ENCODE measurements at places on chromosomes 7 and 10. TPM values are rescaled to one million over a fixed set of nuclear protein-coding genes. Genes with fewer than 3 reads are reported as not detected.
A peak's percentile ranks its signal among the peaks of the same experiment; 100 is the strongest.

Gene WDR86
- total RNA-seq: not detected

Gene PRF1
- not detected for total RNA-seq

Gene ACSM6
- total RNA-seq: not detected

Gene PRR15
- total RNA-seq: not detected

Gene PVRIG
- 0.75 TPM for total RNA-seq

Gene PDIA4
- 199 TPM for total RNA-seq

Gene NPTX2
- total RNA-seq: not detected

Gene PAX4
- total RNA-seq: not detected

Gene AASS
- 9.2 TPM for total RNA-seq

GRCh38 chr10:75450075-75450445 lies 18.6 kb downstream of the LRMDA start:
- no peak for DNase-seq
- H3K36me3 ChIP-seq: no peaks in the 10 kb centered on the region
- H3K4me1 ChIP-seq: no peaks in the 10 kb centered on the region
- peaks cover 16% of the 10 kb centered on the region for H3K27me3 ChIP-seq
- H3K4me3 ChIP-seq: no peak overlapping the region
- H3K27ac ChIP-seq: no peak overlapping the region

DNA sequence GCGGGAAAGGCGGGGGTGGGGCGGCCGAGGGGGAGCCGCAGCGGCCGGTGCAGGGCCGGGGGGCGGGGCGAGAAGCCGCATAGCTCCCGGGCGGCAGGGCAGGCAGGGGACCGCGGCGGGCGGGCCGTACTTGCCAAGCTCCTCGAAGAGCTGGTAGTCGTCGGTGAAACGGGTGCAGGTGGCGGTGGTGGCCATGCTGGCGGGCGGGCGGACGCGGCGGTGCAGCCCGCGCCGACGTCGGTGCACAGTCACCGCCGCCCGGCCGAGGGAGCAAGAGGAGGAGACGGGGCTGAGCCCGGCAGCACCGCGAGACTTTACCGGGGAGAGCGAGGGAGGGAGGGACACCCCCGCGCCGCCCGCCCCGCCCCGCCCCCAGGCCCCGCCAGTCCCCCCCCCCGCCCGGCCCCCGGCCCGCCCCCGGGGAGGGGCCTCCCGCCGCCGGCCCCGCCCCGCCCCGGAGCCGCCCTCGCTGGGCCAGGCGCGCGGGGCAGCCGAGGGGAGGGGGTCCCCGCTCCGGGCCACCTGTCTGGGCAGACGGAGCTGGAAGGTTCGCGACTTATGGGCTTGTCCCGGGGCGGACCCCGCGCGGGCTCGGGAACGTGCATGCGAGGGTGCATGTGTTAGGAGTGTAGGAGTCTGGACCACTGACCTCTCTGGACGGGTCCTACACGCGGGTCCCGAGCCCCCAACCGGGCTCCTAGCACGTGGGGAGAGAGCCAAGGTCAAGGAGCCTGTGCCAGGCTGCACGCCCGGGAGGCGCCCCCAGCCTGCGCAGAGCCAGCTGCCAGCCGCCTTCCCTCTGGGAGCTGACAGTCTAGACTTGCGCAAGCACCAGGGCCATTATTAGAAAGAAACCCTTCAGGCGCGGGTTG lies at the start of gene CAMK2G:
Gene CAMK2G (minus strand): TSS at position 289 of the 872 bp plus-strand sequence. CDS start 94 bp downstream, at position 195.
- peaks cover 51% of the 10 kb centered on the region for H3K4me1 ChIP-seq
- peak; percentile 81 for DNase-seq
- H3K4me3 ChIP-seq: peak within 1 kb of the TSS; percentile 86
- H3K36me3 ChIP-seq: peaks cover 19% of the 10 kb centered on the region
- no peaks in the 10 kb centered on the region for H3K27me3 ChIP-seq

DNA sequence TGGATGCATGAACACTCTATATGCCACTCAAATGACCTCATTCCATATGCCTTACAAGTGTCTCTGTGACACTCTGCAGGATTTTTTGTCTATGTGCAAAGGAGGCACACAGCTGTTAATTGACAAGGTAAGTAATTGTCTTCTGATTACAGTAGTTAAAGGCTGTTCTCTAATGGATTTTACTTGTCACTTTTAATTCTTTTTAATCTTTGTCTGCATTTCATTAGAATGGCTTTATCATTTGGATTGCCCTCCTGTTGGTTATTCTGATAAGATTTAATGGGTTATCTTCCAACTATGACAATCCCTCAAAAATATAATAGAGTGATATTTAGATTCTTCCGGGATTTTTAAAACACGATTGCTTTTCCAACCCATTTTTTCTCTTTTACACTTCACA lies 290.0 kb upstream of the TEX47 start:
- H3K4me3 ChIP-seq: no peak overlapping the region
- no peaks in the 10 kb centered on the region for H3K27me3 ChIP-seq

- DNase-seq: no peak
- no peak overlapping the region for H3K27ac ChIP-seq
- H3K27me3 ChIP-seq: no peaks in the 10 kb centered on the region
- H3K4me1 ChIP-seq: peaks cover 20% of the 10 kb centered on the region
- H3K4me3 ChIP-seq: no peak overlapping the region
- H3K36me3 ChIP-seq: peaks cover 28% of the 10 kb centered on the region
Observed at GRCh38 chr10:4129866-4130477, 345.0 kb upstream of the KLF6 start.

- peaks cover 19% of the 10 kb centered on the region for H3K27me3 ChIP-seq
- no peak for DNase-seq
- H3K4me1 ChIP-seq: no peaks in the 10 kb centered on the region
- no peak overlapping the region for H3K4me3 ChIP-seq
- H3K36me3 ChIP-seq: no peaks in the 10 kb centered on the region
Observed at GRCh38 chr7:142703655-142704305, 45.5 kb upstream of the PRSS1 start.

DNA sequence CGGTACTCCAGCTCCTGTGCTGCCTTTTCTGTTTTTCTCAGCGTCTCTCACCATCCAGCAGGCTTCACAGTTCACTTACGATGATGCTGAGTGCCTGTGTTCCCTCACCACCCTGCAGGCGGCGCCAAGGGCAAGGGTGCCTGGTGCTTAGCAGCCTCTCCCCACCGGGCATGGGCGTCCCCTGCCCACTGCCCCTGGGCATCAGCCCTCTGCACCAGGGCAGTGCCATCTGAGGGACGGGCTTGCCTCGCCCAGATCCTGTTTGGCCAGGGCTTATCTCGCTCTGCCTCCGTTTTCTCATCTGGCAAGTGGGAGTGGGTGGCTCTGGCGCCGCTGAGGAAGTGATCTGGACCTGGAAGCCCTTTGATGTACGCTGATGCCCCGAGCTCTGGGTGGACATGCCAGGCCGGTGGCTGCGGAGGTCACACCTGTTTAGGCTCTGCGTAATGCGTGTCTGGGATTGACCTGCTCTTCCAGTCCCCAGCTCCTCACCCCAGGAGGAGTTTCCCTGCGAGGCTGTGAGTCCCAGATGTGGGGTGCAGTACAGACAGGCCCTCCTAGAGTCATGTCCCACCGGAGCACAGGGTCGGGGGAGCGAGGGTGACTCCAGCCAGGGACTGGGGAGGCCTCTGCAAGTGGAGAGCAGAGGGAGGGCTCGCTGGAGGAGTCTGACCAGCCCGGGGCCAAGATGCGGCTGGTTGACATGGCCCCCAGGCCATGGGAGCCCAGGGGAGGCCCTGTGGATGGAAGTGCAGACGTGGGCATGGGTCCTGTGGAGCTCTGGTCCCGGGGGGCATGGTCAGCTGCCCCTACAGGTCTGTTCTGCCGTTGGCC lies 11.8 kb downstream of the TTYH3 start:
- H3K36me3 ChIP-seq: no peaks in the 10 kb centered on the region
- no peak overlapping the region for H3K27ac ChIP-seq
- no peak overlapping the region for H3K4me3 ChIP-seq
- no peaks in the 10 kb centered on the region for H3K27me3 ChIP-seq
- DNase-seq: no peak

DNA sequence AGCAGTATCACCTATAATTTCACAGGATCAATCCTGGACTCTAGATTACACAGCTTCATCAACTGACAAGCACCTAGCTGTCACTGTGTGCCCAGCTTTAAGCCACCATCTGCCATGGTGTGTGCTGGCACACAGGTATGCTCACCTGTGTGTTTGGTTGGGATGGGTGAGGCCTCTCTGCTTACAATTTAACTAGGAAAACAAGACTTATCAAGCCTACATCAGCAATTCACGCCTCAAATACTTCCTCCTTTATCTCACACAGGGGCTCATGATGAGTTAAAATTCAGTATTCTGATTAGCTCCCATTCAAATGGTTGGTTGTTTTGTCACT lies 608.2 kb downstream of the PARD3 start:
- H3K36me3 ChIP-seq: no peaks in the 10 kb centered on the region
- H3K27me3 ChIP-seq: no peaks in the 10 kb centered on the region
- no peak for DNase-seq
- no peak overlapping the region for H3K4me3 ChIP-seq
- H3K27ac ChIP-seq: no peak overlapping the region

GRCh38 chr7:92824901-92825480 lies 11.4 kb downstream of the CDK6 start:
- no peak for DNase-seq
- H3K4me3 ChIP-seq: no peak overlapping the region
- H3K27me3 ChIP-seq: no peaks in the 10 kb centered on the region
- peaks cover 89% of the 10 kb centered on the region for H3K4me1 ChIP-seq
- peak overlapping the region; percentile 43 for H3K27ac ChIP-seq

DNA sequence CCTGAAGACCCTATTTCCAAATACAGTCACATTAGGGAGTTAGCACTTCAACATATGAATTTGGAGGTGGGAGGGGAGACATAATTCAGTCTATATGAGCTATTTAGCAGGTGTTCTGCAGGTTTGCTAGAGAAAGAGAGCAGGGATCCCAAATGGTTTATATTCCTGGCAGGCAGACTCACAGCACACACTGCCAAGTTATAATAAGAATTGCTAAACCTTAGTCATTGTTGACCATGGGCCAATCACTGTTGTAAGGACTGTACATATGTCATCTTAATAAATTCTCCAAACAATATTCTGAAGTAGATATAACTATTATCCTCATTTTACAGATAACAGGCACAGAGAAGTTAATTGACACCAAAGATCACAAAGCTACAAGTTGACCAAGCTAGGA lies 1.5 kb upstream of the CCDC3 start:
- no peak for DNase-seq
- peaks cover 15% of the 10 kb centered on the region for H3K27me3 ChIP-seq
- no peaks in the 10 kb centered on the region for H3K4me1 ChIP-seq

- no peak for DNase-seq
- peaks cover 6% of the 10 kb centered on the region for H3K36me3 ChIP-seq
- no peak overlapping the region for H3K4me3 ChIP-seq
Observed at GRCh38 chr10:76353237-76353851, 921.9 kb downstream of the LRMDA start.

DNA sequence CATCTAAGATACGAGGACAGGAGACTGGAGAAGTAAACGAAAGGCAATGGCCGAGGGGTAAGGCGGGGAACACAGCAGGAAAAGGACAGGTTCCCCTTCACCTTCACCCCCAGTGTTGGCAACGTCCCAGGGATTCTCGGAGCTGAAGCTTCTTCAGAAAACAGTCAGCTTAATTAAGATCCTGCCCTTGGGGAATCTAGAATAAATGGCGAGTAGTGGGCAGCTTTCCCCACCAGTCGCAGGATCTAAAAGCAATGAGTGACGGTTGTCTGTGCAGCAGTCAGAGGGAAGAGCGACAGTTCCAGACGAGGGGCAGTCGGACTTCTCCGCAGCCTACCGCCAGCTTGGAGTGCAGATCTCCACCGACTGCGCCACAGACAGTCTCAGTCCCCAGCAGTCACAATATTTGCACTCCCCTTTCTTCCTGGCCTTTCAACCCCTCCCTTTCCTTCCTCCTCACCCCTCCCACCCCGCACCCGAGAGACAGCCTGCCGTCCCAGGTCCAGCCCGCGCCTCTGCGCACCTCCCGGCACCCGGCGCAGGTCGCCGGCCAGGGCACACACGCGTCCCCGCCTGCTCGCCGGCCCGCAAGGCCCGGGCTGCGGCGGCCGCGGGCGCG lies 10.9 kb upstream of the SP8 start:
- H3K36me3 ChIP-seq: no peaks in the 10 kb centered on the region
- peak overlapping the region; percentile 83 for H3K4me3 ChIP-seq
- peaks cover 31% of the 10 kb centered on the region for H3K27me3 ChIP-seq
- no peak overlapping the region for H3K27ac ChIP-seq
- peaks cover 5% of the 10 kb centered on the region for H3K4me1 ChIP-seq

DNA sequence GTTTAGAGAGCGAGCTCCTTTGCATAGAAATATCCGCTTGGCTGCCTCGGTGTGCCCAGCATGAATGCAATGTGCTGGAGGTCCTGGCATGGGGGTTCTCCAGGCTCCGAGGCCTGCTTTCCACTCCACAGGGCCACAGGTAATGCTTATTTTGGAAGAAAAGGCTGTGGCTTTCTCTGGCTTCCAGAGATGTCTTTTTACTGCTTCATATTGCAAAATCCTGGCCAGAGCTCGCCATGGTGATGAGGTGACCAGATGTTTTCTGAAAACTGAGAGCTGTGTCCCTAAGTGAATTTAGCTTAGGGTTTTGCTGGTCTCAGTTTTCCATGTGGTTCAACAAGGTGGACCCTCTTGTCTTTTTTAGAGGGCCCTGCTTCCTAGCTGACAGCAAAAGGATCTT lies 65.2 kb downstream of the BMPER start:
- H3K27me3 ChIP-seq: no peaks in the 10 kb centered on the region
- H3K36me3 ChIP-seq: peaks cover 31% of the 10 kb centered on the region
- no peak overlapping the region for H3K27ac ChIP-seq

GRCh38 chr7:1979591-1980560 lies 252.9 kb downstream of the MAD1L1 start:
- H3K27ac ChIP-seq: no peak overlapping the region
- no peak overlapping the region for H3K4me3 ChIP-seq
- no peaks in the 10 kb centered on the region for H3K4me1 ChIP-seq
- H3K27me3 ChIP-seq: no peaks in the 10 kb centered on the region
- no peak for DNase-seq

GRCh38 chr10:124094419-124094785 lies 1.0 kb upstream of the CHST15 start:
- peak overlapping the region; percentile 71 for H3K4me3 ChIP-seq
- no peaks in the 10 kb centered on the region for H3K4me1 ChIP-seq
- no peak overlapping the region for H3K27ac ChIP-seq
- peaks cover 39% of the 10 kb centered on the region for H3K27me3 ChIP-seq
- H3K36me3 ChIP-seq: no peaks in the 10 kb centered on the region

All from HFFc6 (cell line).